ENCODE measurements at places on chromosomes 5 and 9. TPM values are rescaled to one million over a fixed set of nuclear protein-coding genes. Genes with fewer than 3 reads are reported as not detected.

The LCN9 gene
- not detected for total RNA-seq

The PCDHA13 gene
- total RNA-seq, result not detected

The MELK gene
- 3.1 TPM for total RNA-seq

The PLPP1 gene
- 63.0 TPM for total RNA-seq

The FAM221B gene
- total RNA-seq, result not detected

The GMCL2 gene
- not detected for total RNA-seq

The BTNL8 gene
- total RNA-seq, result 0.28 TPM

The ARSK gene
- total RNA-seq, result 3.4 TPM

The DNAJB5 gene
- 202 TPM for total RNA-seq

The NINJ1 gene
- total RNA-seq, result 66.0 TPM
